GM12864 (cell line): ENCODE measurements at places on chromosomes 16 and 17.

DNA sequence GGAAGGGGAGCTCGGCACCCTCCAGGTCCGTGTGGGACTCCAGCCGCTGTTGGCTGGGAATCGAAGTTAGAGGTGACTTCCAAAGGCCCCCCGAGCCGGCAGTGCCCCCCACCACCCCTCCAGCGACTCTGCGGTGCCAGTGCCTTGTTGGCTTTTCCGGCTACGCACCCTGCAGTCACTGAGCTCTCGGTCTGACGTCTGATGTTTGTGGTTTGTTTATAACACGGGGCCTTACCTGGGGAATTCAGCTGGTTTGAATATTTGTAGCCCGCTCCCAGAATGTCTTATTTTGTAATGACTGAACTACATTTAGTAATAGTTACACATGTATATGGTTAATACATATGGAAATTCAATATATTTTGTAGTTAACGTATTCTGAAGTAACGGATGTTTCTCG lies 7.1 kb upstream of the BAIAP3 start:
- DNase-seq = no peak

GRCh38 chr17:4506175-4506813 lies 7.6 kb downstream of the SPNS2 start:
- DNase-seq = no peak

DNA sequence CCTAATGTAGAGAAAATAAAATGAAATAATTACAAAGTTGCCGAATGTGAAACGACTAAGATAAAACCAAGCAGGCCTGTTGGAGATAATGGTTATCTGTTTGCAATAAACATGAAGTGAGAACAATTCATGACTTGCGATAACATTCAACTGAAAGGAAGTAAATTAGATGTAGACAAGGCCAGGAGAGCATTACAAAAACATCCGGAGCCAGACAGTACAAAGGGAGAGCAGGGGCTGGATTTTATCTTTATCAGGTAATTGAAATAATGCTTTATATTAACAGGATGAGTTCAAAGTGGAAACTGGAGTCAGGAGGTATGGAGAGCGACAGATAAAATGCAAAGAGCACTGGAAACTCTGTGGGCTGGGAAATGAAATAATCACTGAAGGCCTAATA lies 265.6 kb upstream of the GOT2 start:
- DNase-seq = no peak

GRCh38 chr16:74743045-74743667 lies 31.5 kb downstream of the FA2H start:
- DNase-seq = no peak

- DNase-seq = no peak
Measured at GRCh38 chr17:81406117-81406953, 11.1 kb downstream of the BAHCC1 start.

DNA sequence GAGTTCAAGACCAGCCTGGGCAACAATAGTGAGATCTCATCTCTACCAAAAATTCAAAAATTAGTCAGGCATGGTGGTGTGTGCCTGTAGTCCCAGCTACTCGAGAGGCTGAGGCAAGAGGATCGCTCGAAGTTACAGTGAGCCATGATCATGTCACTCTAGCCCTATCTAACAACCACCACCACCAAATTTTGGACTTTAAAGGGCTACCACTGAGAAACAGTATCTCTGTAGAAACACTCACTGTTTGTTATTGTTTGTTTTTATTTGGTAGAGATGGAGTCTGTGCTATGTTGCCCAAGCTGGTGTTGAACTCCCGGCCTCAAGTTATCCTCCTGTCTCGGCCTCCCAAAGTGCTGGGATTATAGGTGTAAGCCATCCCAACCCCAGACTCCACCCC lies 1.3 kb upstream of the UBALD2 start:
- no peak for DNase-seq

- no peak for DNase-seq
Measured at GRCh38 chr17:73719588-73720071, 75.4 kb upstream of the SDK2 start.

DNA sequence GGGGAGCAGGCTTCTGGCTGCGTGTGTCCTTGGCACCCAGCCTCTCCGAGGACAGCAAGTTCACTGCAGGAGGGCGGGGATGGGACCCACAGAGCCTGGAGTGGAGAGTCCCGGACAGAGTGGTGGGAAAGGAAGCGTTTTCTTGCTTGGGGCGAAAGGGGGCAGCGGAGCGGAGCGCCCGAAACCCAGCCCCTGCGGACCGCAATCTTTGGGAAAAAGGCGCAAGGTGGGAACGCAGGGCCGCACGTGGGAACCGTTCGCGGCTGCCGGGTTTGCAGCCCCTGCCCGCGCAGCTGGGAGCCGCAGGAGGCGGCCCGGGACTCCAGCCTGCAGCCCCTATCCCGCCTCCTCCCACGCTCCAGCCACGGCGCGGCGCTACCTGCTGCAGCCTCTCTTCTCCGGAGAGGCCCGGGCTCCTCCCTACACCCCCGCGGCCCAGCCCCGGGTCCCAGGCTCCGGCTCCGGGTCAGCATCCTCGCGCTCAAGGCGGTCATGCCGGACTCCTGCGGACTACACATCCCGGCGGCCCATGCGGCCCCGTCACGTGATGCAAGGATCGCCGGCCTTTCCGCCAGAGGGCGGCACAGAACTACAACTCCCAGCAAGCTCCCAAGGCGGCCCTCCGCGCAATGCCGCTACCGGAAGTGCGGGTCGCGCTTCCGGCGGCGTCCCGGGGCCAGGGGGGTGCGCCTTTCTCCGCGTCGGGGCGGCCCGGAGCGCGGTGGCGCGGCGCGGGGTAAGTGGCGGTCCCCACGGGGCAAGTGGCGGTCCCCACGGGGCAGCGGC lies at the start of the genes NTHL1 and TSC2:
Gene NTHL1, minus strand, starts transcription at position 505 of the 786 bp plus-strand sequence. Its CDS starts 11 bp downstream, at position 494.
Gene TSC2, plus strand, starts transcription at position 656 of the 786 bp plus-strand sequence. CDS start 631 bp downstream, outside the sequence.
- peak; percentile 86 for DNase-seq

GRCh38 chr17:10605221-10605783 lies 51.8 kb downstream of the MYH3 start:
- DNase-seq = no peak
